ENCODE measurements at places on chromosomes 1 and 21.
A peak's percentile ranks its signal among the peaks of the same experiment; 100 is the strongest.

GRCh38 chr1:160607672-160608032, 28.4 kb upstream of the CD84 start:
- no peak for DNase-seq

- DNase-seq: no peak
Observed at GRCh38 chr21:25005388-25005787, 601.9 kb downstream of the MRPL39 start.

- peak; percentile 5 for DNase-seq
Observed at GRCh38 chr1:155178441-155179111, 4.9 kb downstream of the TRIM46 start.

- DNase-seq: no peak
Observed at GRCh38 chr21:40800126-40800525, 46.8 kb downstream of the DSCAM start.

GRCh38 chr1:66916320-66916719, 8.3 kb downstream of the DNAI4 start:
- DNase-seq: no peak
